GM23338 (cell line): ENCODE measurements at places on chromosomes 3 and 15.
A peak's percentile ranks its signal among the peaks of the same experiment; 100 is the strongest.

DNA sequence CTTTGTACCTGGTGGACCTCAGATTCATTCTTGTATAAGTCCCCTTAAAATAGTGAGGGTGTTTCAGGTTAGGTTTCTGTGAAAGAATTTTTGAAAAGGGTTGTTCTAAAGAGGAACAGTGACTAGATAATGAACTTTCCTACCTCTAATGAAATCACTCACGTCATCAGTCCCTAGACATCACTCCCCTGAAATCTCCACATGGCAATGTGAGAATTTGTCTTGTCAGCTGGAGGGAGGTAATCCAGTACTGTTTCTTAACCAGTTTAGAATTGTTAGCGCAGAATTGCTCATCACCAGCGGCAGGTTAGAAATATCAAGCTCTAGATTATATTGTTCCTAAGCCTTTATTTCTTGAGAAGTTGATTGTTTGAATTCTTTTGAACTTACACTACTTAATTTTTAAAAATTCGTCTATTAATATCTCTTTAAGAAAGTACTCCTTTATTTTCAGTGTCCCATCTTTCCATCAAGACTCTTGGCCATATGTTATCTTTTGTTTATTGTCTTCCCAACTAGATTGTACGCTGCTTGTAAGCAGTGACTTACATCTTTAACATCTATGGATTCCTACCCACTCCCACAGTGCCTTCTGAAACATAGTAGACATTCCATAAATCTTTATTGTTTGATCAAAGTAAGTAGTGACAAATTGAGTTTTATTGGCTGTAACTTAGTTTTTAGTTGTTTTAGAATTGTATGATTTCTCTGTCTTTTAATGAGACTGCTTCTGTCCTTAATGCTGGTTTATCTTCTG is 52.8 kb downstream of the RASA2 start:
- no peak for DNase-seq

DNA sequence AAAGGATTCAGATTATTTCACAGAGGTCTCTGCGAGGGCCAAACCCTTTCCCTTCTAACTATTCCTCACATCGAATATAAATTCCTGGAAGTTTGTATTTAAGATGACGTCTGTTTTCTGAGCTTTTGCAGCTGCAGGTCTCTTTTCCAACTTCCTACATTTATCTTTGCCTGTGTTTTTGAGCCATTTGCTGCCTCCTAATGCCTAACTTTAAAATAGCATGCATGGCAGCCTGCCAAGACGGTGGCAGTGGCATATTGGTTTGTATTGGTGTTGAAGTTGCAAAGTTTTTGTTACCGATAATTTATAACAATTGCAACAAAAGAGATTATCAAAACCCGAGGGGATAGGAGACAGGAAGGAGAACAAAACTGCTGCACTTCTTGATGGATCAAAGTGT is 187.1 kb upstream of the DNAJC19 start:
- peak; percentile 70 for DNase-seq

GRCh38 chr3:61985020-61985419 is 388.3 kb downstream of the FEZF2 start:
- DNase-seq: no peak

DNA sequence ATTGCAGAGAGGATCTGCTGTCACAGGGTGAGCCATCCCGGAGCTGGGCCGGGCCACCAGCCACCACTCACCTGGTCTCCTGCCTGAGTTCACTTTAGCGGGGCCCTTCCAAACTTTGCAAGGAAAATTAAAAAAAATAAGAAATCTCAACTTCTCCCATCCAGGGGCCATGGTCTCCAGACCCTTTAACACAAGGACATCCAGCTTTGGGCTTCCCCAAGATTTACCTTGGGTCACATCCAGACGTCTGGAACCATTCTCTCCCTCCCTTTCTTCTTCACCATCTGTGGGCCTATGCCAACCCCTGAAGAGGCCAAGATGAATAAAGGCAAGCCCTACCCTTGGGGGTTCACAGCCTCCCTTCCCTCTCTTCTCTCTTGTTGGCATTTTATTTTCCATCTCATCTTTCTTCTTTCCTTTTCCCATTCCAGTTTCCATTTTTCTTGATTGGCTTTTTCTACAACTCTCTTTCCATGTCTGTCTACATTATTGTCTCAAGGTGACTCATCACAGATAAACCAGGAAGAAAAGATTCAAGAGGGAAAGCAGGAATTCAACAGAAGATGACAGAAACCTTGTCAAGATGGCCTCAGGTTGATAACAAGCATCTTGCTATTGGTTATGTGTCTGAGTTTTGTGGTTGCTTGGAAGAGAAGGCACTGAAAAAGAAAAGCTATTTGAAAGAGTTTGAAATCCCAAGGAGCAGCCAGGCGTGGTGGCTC is 49.5 kb downstream of the ITGA11 start:
- DNase-seq: no peak

DNA sequence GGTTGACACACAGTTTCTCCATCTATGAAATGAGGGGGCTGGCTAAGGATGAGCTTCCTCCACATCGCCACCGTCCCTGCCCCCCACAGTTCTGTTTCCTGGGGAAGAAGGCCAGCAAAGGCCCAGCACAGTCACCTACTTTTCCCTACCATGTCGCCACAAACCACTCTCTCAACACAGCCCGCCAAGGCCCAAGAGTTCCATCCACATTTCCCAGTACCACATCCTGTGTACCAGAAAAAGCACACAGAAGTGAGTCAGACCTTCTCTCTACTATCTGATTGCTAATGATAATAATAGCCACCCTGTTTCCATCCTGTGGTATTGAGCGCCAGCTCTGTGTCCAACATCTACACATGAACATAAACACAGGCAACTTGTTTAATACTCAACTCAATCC is 30.3 kb upstream of the C15orf39 start:
- no peak for DNase-seq

- DNase-seq: no peak
Observed at GRCh38 chr3:23711916-23712494, 93.8 kb upstream of the UBE2E1 start.

DNA sequence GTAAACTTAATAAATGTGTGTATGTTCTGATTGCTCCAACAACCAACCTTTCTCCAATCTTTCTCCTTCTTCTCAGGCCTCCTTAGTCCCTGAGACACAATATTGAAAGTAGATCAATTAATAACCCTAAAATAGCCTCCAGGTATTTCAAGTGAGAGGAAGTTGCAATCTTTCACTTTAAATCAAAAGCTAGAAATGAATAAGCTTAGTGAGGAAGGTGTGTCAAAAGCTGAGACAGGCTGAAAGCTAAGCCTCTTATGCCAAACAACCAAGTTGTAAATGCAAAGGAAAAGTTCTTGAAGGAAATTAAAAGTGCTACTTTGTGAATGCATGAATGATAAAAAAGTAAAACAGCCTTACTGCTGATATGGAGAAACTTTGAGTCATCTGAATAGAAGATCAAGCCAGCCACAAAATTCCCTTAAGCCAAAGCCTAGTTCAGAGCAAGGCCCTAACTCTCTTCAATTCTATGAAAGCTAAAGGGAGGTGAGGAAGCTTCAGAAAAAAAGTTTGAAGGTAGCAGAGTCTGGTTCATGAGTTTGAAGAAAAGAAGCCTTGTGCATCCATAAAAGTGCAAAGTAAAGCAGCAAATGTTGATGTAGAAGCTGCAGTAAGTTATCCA is 38.6 kb downstream of the CCDC80 start:
- no peak for DNase-seq

DNA sequence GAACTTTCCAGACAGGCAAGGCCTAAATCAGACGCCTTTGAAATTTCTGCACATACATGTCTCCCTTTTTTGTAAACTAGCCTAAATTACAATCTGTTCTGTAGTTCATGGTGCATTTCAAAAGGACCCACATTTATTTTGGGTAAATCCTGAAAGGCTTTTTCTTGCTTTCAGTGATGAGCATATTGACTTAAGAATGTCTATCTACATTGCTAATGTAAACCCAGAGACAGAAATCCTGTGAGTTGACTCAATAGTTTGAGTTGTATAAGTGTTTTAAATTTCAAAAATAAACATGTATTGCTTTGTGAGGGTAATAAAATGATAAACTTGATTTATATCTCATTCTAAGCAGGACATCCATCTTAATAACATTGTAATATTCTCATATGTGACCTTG is 977.0 kb upstream of the NR2F2 start:
- DNase-seq: no peak

DNA sequence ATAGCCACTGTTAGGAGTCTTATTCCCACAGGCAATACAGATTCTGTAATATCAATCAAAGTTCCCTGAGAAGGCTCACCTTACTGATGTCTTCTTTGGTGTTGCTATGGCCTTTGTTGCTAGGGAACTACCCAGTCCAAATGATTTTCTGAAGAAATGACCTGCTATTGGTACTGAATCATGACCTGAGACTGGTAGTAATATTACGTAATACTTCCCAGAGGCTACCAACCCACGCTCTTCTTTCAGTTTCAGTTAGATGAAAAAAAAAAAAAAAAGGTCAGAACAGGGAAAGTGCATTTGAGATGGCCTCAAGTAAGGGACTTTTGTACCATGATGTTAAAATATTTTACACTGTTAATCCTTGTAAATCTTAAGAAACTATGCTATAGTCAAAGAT is 1092.5 kb upstream of the EPHA6 start:
- DNase-seq: no peak

- DNase-seq: no peak
Observed at GRCh38 chr15:48722764-48723661, 77.5 kb upstream of the FBN1 start.

- DNase-seq: no peak
Observed at GRCh38 chr3:136909187-136909586, 47.2 kb downstream of the NCK1 start.

- no peak for DNase-seq
Observed at GRCh38 chr3:112003321-112004080, 4.8 kb downstream of the TAGLN3 start.

DNA sequence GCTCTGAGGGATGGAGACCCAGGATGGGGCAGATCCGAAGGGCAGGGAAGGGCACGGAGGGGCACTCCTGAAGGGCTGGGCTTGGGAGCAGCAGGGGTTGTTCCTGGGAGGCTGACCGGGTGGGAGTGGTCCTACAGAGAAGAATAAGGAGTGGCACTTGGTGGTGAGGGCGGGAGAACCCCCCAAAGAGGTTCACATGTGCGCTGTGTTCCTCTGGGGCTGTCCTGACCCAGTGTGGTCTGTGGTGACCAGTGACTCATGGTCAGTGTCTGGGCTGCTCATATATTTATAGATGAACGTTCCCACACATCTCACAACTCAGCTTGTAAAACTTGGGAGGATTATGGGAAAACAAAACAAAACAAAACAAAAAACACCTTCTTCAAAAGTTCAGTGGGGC is 10.0 kb downstream of the TRPM1 start:
- DNase-seq: no peak

GRCh38 chr3:188133646-188134045 is 20.3 kb upstream of the LPP start:
- DNase-seq: no peak

DNA sequence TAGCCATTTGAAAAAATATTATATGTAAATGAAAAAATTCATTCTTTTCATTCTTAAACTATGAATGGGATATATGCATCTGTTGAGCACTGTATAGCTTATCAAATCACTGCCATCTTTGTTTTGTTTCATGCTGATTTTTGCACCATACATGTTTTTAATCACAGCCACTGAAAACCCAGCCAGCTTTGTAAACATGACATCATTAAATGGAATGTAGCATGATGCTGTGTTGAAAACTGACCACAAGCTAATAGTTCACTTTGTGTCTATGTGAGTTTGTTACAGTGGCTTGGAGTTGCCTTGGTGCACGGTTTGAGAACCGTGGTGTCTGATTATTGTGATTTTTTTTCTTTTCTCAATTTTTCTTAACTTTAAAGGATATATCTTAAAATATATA is 75.7 kb downstream of the GMPS start:
- DNase-seq: no peak
